ENCODE measurements at places on chromosomes 5 and 9. TPM values are rescaled to one million over a fixed set of nuclear protein-coding genes. Genes with fewer than 3 reads are reported as not detected.

IL5 gene
- total RNA-seq, result not detected

FBXL17 gene
- 24.1 TPM for total RNA-seq

GRIA1 gene
- 0.19 TPM for total RNA-seq

MRPS27 gene
- total RNA-seq, result 39.1 TPM

FAM169A gene
- total RNA-seq, result 0.43 TPM

GRCh38 chr5:178507151-178507932 lies 82.9 kb downstream of the COL23A1 start:
- DNase-seq, result peak; percentile 58

- no peak for DNase-seq
These were observed 53.9 kb upstream of the TNFAIP8 start for GRCh38 chr5:119301906-119302305.

All from posterior vena cava (tissue), 2 donors.